Neural progenitor cell (in vitro differentiated cells): ENCODE measurements at places on chromosomes 2 and 18. TPM values are rescaled to one million over a fixed set of nuclear protein-coding genes. Genes with fewer than 3 reads are reported as not detected.

The EMILIN1 gene
- total RNA-seq = 0.15 and 5.1 TPM in 2 replicates

The MOGAT1 gene
- total RNA-seq = 0.62 and 2.0 TPM in 2 replicates

The MAB21L4 gene
- total RNA-seq = not detected in 2 replicates

The DPY30 gene
- 110 and 199 TPM in 2 replicates for total RNA-seq

The STPG4 gene
- total RNA-seq = not detected in 2 replicates

The PROKR1 gene
- 1.8 and 2.1 TPM in 2 replicates for total RNA-seq

The LIMS2 gene
- 1.2 TPM in 1 of 2 replicates, not detected in the other for total RNA-seq

The BMP10 gene
- total RNA-seq = not detected in 2 replicates

The NOSTRIN gene
- total RNA-seq = not detected in 2 replicates

The ASB18 gene
- not detected in 2 replicates for total RNA-seq

The ELOA2 gene
- not detected in 2 replicates for total RNA-seq

The SIX2 gene
- 0.12 TPM in 1 of 2 replicates, not detected in the other for total RNA-seq

The CABYR gene
- total RNA-seq = 12.0 and 14.2 TPM in 2 replicates

The MBD2 gene
- 36.5 and 42.1 TPM in 2 replicates for total RNA-seq

The RELCH gene
- 27.9 and 40.9 TPM in 2 replicates for total RNA-seq

The DTNB gene
- 27.1 and 31.3 TPM in 2 replicates for total RNA-seq

The DUSP2 gene
- 2.3 TPM in 1 of 2 replicates, not detected in the other for total RNA-seq

The PROC gene
- total RNA-seq = 0.25 TPM in 1 of 2 replicates, not detected in the other

The SLC1A4 gene
- 1.3 and 1.8 TPM in 2 replicates for total RNA-seq

The THSD7B gene
- total RNA-seq = 1.2 and 2.2 TPM in 2 replicates

The COL3A1 gene
- 0.22 TPM in 1 of 2 replicates, not detected in the other for total RNA-seq

The POTEC gene
- 0.06 TPM in 1 of 2 replicates, not detected in the other for total RNA-seq

The SLC4A3 gene
- total RNA-seq = 0.88 and 3.7 TPM in 2 replicates

The SYT4 gene
- total RNA-seq = 0.02 and 0.06 TPM in 2 replicates

The CGREF1 gene
- 2.1 and 3.0 TPM in 2 replicates for total RNA-seq
